Stimulated activated CD4-positive, alpha-beta T cell treated with anti-CD3 and anti-CD28 coated beads, TNF-alpha, amount 100 ng/mL, for 4 hours (primary cell): ENCODE measurements at places on chromosomes 16 and 17.

GRCh38 chr16:82753821-82754220, 127.1 kb downstream of the CDH13 start:
- no peak for DNase-seq

- DNase-seq: no peak
Measured at GRCh38 chr16:46728806-46729205, 19.3 kb downstream of the MYLK3 start.

- no peak for DNase-seq
Measured at GRCh38 chr16:24493821-24494220, 45.5 kb upstream of the RBBP6 start.

DNA sequence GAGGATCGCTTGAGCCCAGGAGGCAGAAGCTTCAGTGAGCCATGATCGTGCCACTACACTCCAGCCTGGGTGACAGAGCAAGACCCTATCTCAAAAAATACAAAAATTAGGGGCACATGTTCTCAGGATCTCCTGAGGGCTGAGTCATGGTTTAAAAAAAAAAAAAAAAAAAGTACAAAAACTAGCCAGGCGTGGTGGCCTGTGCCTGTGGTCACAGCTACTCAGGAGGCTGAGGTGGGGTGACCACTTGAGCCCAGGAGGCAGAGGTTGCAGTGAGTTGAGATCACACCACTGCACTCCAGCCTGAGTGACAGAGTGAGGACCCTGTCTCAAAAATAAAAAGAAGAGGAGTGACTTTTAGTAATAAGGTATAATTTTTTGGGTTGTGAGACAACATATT, 16.9 kb downstream of the BLMH start:
- no peak for DNase-seq

DNA sequence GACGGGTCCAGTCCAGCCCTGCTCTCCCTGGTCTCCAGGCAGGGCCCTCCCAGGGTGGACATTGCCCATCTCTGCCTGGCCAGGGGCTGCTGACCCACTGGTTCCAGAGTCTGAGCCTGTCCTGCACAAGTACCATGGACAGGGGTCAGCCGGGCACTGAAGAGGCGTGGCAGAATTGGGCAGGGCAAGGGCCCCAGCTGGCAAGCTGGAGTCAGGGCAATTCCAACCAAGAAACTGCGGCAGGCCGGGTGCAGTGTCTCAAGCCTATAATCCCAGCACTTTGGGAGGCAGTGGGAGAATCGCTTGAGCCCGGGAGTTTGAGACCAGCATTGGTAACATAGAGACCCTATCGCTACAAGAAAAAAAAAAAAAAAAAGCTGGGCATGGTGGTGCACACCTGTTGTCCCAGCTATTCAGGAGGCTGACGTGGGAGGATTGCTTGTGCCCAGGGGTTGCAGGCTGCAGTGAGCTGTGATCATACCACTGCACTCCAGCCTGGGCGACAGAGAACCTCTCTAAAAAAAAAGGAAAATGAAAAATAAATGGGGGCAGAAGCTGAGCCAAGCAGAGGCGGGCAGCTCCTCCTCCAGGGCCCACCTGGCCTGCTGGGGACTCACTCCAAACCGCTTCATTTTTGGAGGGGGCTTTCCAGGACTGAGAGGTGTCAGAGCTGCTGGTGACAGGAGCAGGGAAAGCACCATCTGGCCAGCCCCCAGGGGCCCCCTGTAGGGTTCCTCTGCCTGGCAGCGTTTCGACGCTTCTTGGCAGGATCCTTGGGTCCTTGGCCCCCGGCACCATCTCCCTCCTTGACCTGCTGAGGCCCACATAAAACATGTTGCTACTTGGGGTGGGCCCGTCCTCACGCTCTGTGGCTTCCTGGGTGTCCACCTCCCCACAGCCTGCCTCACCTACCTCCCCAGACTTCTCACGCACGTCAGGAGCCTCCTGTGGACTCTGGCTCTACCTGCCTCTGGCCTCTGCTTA, 2.9 kb upstream of the MAFG start:
- no peak for DNase-seq

GRCh38 chr16:63617990-63618763, 1503.7 kb downstream of the CDH11 start:
- DNase-seq: no peak

DNA sequence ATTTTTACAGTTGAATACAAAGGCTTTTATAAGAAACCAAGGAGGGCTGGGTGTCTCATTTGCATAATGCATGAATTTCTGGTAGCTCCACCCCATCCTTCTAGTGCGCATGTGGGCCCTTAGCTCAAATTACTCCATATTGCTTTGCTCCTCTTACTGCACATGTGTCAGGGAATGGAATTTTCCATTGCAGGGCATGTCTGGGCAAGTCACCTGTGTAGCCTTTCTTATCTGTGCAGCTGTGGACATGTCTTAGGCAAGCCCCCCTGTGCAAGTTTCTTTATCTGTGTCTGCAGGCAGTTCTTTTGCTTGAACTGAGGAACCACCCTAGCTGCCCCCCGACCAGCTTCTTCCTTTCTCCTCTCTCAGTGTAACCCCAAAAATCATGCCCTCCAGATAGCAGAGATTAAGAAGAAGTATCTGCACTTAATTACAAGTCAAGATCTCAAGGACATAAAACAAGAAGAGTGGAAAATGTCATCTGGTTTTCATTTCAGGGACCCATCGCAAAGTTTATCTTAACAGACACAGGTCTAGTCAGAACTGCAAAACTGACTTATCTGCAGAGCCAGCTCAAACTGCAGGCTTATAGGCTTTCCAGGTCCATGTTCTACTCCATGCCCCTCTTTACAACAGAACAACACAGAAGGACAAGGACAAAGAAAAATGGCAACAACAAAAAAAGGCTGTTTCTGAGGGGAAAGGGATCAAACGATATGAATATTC, 137.9 kb upstream of the HS3ST4 start:
- DNase-seq: no peak

- DNase-seq: no peak
Measured at GRCh38 chr16:89589241-89589926, 13.8 kb downstream of the CPNE7 start.

DNA sequence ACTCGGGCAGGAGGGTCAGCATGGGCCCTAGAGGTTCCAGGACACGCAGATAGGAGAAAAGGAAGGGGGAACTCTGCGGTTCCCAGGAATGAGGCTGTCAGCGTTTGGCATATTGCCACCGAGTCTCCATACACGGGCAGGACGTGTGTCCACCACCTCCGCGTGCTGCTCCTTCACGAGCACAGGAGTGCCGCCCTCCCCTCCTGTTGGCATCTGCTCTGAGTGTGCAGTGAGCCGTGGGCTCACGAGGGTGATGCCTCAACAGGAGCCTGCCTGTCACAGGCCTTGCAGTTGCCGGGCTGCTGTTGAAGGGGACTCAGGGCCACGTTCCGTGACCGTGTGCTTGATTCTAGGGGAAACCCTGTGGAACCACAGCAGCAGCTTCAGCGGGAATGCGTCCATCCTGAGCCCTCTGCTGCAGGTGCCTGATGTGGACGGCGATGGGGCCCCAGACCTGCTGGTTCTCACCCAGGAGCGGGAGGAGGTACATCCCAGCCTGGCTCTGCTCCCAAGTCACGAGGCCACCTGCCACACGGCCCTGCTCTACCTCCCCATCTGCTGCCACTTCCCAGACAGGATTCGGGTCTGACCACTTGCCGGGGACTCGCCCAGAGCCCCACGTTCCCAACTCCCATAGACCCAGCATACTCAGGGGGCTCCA, 14.6 kb downstream of the RGS11 start:
- no peak for DNase-seq

DNA sequence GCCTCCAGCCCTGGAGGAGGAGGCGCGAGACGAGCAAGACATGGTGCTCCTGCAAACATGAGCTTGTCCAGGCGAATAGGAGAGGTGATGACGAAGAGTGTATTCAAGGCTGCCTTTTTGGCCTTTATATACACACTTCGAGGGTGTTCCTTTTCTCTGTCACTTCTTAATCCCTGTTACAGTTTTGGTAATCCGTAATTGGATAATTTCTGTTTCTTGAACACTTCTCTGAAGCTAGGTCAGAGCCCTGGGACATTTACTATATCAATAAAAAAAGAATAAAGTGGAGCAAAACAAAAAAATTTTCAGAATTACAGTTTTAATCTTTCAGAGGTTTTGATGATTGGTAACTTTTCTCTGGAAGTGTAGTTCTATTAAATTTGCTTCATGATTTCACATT, at the start of gene KRT24:
KRT24 (minus strand) TSS at position 101 of the 400 bp plus-strand sequence; CDS start at position 42, 59 bp downstream.
- no peak for DNase-seq

- DNase-seq: no peak
Measured at GRCh38 chr17:10956821-10957220, 118.9 kb upstream of the PIRT start.

- no peak for DNase-seq
Measured at GRCh38 chr16:694863-695354, 4.7 kb upstream of the WDR24 start.
